ENCODE measurements at places on chromosomes 12 and 14.

GRCh38 chr12:45216230-45216982 lies 511 bp downstream of the ANO6 start:
- peak; percentile 42 for DNase-seq

DNA sequence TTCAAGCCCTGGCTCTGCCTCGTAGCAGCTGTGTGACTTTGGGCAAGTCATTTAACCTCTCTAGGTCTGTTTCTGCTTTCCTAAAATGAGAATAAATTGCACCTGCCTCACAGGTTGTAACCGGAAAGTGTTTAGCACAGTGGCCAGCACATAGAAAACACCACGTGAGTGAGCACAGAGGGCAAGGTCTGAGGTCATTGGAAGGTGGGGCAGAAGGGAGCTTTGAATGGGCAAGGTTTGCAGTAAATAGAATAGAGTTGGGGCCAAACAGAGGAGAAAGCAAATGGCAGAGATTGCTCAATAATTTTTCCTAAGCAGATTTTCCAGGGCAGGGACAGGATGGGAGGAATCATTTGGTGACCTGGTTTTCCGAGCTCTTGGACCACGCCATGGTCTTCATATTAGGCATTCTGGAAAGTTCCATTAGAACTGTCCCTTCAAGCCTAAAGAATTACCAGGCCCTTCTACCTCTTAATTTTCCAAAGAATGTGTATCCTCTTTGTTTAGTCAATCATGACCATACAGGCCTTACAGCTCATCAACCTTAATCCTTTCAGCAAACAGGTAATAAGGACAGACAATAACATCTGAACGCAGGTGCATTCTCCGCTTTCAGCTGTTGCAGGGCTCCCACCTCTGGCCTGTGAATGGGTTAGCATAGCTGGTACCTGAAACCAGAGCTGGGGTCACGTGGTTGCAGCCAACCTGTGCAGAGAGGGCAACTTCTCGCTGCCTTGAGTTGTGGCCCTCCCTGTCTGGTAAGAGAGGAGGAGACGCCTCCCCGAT lies 53.8 kb downstream of the VWF start:
- DNase-seq = no peak

- no peak for DNase-seq
These were observed 20.9 kb downstream of the KMT2D start for GRCh38 chr12:49039421-49040363.

- no peak for DNase-seq
These were observed 262.4 kb upstream of the PDE3A start for GRCh38 chr12:20105943-20106342.

DNA sequence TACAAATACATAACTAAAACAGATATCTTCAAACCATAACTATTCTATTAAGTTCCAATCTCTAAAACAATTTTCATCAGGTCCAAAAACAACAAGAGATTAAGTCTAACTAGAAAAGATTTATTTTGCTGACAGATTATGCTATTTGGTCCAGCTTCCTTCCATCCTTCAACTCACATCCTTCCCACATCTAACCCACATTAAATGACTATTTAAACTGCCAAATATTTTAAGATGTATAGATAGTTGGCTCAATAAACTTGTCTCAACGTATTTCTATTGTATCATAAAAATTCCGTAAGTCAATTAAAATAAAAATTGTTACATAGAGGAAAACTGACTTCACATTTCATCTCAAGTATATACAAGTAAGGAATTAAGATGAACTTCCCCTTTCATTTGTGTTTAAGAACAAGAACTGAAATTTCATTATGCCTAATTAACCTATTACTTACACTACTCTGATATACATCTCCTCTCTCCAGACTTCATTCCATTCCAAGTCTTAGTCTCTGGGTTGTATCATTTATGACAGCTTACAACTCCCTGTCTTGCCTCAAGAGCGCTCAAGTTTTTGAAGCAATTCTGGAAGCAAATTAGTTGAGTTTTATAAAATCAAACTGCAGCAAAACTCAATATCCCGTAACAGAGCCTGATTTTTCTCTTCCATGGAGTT lies 25.4 kb downstream of the PAWR start:
- DNase-seq = no peak

DNA sequence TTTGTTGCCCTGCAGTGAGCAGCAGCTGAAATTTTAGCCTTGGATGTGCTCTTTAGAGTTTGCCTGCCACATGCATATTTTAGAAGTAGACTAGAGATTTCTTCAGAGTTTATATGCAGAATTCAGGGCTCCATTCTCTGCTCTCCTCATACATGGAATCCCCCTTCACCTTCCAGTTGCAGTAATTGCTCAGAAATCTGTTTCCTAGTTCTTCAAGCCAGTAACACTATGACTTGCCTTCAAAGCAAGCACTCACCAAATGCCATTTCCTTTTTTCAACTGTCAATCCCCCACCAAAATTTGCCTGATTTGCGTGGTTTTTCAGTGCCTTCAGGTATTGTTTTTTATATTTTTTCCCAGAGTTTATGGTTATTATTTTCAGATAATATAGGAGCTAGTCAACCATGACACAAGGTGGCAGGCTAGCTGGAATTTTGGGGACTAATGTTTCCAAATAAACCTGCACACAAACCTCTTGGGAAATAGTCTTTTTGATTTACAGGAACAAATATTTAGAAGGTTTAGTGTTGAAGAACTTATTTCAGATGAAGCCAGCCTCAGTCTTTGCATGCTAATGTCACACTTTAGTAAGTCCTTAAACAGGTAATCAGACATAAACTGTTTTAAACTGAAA lies 79.2 kb downstream of the ASCL1 start:
- no peak for DNase-seq

DNA sequence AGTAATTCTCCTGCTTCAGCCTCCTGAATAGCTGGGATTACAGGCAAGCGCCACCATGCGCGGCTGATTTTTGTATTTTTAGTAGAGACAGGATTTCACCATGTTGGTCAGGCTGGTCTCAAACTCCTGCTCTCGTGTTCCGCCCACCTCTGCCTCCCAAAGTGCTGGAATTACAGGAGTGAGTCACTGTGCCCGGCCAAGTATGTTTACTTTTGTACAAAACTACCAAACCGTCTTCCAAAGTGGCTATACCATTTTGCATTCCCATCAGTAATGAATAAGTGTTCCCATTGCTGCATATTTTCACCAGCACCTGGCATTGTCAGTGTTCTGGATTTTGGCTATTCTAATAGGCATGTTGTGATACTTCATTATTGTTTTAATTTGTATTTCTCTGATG lies 8.4 kb upstream of the KRT6A start:
- no peak for DNase-seq

DNA sequence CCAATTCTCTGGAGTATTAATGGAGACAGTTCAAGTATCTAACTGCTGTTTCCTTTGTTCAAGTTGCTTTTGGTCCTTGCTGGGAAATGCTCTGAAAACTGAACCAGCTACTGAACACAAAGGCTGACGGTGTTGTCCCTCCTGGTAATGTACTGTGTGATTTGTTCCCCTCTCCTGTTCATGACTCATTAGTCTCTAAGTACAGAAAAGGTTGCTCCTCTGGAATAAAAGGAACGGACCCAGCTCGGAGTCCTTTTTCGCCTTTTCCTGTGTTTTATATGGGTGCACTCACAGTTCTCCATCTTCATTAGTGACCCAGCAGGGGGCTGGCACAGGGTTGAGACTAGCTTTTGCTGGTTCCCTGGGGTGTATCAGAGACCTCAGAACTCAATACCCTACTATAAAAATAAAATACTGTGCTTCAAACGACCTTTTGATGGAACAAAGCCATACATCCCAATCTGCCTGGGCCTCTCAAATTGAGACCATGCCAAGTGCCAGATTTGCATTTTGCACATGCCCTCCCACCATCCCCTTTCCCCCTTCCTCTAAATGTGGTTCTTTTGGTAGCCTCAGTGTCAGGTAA lies 269.7 kb downstream of the RAD51B start:
- DNase-seq = no peak

- DNase-seq = no peak
These were observed 213.3 kb upstream of the CLEC14A start for GRCh38 chr14:38469156-38469555.

GRCh38 chr14:100092832-100093231 lies 27.6 kb downstream of the EVL start:
- no peak for DNase-seq

DNA sequence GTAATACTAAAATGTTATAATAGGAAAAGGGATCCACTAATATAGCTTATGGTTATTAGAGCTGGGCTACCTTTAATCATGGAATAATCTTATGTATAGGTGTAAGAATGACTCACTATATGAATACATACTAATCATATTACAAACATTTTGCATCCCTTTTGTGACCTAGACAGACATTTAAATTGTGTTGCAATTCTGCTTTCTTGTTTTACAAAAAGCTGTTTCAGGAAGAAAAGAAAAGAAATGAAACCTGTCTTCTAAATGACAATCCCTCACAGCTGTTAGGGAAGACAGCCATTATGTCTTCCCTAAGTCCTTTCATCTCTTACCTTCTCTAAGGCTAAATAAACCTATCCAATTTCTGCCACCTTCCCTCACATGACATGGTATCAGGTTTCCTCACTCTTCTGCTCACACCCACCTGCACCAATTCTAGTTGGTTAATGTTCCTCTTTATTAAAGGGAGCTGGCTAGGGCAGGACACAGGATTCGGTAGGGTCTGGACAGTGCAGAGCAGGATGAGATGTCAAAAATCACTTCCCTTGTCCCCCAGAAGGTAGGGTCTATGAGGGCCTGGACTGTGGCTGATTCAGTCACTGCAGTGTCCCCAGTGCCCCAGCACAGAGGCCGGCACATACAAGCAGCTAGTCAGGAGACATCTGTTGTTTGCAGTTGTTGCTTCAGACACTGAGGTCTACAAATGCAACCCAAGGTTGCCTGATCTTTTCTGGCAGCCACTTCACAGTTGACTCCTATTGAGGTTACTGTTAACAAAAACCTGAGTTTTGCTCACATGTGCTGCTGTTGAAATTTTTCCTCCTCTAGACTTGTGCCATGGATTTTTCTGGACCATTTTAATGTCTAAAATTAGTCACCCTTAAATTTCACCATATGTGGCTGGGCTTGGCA lies 3.7 kb downstream of the DHRS7 start:
- DNase-seq = no peak

DNA sequence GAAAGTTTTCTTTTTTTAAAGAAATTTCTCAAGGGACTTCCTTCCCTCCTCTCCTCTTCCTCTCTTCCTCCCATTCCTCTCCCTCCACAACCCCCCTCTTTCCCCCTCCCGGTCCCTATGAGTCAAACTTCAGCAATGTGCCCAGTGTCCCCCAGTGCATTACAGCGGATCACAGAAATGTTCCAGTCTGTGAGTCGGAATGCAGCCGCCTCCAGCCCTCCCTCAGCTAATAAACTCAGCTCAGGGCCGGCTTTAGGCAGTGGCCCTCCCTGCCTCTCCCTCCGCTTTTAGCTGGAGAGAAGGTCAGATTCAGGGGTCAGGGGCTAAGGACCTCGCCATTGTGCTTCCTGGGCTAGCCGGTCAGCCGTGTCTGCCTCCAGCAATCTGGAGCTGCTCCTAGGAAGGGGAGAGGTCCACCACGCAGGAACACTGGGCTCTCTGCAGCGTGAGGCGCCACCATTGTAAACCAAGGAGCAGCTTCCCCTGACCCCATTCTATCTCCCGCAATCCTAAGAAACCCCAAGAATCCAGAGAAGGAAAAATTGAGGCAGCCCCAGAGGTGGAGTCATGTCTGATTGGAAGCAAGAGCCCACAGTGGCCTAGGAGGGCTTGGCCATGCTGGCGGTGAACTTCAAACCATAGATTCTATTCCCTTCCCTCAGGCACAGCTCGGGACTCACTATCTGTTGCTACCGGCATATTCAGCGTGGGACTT lies 1.1 kb upstream of the HDAC7 start:
- DNase-seq = no peak

- peak; percentile 64 for DNase-seq
These were observed 40.3 kb downstream of the MAP1LC3B2 start for GRCh38 chr12:116599285-116600136.

- DNase-seq = no peak
These were observed 68.8 kb upstream of the PRIMA1 start for GRCh38 chr14:93857081-93857480.

- DNase-seq = no peak
These were observed 775.7 kb downstream of the SLC6A15 start for GRCh38 chr12:84136862-84137367.

DNA sequence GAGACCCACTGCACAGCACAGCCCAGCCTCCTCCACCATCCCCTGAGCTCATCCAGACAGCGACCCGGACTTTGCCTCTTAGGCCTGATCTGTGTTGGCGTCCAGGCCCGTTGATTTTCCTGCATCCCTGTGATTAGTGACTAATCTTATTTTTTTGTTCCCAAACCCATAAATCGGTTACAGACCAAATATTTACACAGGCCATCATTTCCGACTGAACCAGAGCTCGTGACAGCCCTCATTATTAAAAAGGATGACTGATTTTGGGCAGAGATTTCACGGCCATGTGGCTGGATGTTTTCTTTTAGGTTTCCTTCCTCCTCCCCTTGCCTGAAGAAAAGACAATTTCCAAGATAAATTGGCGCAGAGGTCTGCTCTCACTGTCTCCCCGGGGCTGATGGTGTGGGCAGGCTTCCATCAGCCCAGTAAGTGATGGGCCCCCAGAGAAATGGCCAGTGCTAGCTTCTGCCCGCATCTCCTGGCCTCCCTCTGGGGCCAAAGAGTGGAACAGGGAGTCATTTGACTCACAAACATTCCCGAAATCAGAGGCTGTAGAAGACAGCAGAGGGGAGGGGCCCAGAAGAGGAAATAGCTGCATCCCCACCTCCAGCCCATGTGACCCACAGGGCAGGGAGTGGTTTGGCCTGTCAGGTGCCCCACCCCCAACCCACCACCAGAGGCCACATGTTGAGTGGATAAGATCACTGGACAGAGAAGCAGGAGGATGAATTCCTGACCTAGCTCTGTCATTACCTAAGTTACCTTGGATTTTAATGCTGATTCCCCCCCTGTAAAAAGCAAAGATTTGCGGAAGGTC lies 283.5 kb downstream of the KSR2 start:
- no peak for DNase-seq

DNA sequence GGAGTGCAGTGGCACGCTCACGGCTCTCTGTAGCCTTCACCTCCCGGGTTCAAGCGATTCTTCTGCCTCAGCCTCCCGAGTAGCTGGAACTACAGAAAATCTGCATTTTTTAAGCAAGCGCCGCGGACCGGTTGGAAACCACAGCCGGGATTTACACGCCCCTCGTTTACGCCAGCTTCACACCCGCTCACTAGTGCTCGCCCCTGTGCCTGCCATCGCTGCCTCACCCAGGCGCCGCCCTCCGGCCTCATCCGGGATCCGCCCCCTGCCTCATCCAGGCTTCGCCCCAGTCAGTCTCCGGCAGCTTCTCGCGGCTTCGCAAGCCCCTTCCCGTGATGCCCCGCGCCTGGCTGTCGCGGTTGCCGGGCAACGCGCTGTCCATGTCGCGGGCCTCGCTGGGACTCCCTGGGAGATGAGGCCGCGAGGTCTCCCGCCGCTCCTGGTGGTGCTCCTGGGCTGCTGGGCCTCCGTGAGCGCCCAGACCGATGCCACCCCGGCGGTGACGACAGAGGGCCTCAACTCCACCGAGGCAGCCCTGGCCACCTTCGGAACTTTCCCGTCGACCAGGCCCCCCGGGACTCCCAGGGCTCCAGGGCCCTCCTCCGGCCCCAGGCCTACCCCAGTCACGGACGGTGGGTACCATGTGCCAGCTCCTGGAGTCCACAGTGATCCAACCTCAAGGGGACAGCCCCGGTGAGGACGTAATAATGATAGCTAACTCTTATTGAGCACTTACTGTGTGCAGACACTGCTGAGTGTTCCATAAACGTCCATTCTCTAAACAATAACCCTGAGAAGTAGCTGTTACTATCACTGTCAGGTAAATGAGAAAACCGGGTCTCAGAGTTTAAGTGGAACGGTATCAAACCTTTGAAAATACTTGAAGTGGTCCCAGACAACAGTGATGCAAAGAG lies at the start of gene TCTN1:
Gene TCTN1 (plus strand): TSS at position 359 of the 914 bp plus-strand sequence. CDS start 54 bp downstream, at position 413.
- DNase-seq = peak; percentile 97
